ENCODE measurements at places on chromosomes 16 and 17.

DNA sequence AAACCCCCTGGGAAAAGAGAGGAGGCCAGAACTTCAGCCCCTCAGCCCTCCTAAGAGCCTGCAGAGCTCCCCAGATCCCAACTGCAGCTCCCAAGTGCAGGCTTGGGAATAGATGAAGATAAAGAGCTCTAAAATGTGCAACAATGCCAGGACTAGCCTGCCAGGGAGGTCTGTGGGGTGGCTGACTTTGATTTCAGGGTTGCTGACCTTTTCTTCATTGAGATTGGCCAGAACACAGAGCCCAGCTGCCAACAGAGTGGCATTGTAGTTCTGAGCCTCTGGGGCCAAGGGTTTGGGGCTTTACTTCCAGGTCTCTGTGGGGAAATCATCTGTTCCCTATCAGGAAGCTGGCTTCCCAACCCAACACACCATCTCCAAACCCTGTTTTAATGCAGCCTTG lies 120.6 kb downstream of the COPRS start:
- no peak for DNase-seq

- DNase-seq = no peak
Measured at GRCh38 chr17:1515640-1516387, 598 bp downstream of the INPP5K start.

DNA sequence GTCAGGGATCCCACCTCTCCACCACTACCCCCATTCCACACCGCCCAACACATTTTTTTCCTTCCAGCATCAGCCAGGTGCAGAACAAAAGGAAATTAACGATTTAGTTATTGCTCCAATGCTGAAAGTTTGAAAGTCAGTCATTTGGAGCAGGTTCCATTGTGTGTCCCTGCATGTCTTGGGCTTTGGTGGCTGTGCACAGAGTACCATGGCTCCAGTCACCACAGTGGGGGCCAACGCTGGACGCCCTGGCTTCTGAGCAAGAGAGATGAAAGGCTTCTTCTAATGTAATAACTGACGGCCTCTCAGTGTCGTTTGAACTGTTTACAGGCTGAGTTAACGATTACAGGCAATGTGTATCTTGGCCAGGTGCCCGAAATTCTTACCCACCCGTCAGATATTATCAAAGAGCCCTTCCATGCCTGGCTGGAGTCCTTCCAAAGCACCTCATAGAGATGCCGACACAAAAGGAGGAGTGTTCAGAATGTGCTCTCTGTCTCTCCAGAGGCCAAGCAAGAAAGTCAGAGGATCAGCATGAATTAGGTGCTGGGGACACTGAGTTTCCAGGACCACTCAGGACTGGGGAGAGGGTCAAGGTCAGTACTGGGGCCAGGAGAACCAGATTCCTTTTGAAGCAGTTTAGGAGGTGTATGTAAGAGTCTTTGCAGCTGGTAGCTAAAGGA lies 25.9 kb downstream of the RNF43 start:
- DNase-seq = no peak

- no peak for DNase-seq
Measured at GRCh38 chr17:36532435-36532975, 2.2 kb downstream of the MYO19 start.

DNA sequence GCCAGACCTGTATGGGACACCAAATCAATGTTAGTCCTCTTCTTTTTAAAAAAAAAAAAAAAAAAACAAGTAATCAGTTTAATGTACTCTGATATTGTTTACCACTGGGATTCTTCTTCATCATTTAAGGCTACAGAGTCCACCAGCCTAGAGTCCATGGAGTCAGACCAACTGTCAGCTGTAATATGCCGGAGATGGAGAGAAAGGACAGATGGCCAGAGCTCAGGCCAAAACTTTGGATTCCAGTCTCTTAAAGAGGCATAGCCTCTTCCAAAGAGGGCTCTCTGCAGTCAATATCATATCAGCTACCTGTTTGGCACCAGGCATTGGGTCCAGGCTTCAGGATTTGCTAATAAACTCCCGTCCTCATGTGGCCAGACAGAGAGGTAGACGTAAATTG lies 469.6 kb upstream of the HSBP1 start:
- DNase-seq = no peak

DNA sequence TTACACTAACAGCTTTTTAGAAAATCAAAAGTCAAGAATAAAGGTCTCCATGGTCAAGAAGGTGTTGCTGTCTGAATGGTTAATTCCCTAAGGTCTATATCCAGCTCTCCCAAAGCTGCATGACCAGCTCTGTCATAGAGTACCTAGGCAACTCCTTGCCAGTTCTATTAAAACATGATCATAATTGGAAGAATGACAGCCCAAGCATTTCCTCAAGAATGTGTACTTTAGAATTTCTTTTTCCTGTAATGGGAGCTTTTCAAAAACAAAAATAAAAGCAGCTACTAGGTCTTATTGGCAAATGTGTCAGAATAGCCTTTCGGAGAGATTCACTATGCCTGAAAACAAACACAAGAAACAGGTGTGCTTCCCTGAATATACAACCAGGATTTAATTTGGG lies 7.9 kb downstream of the SPOP start:
- DNase-seq = no peak

GRCh38 chr16:89498839-89499238 lies 8.5 kb upstream of the ANKRD11 start:
- DNase-seq = no peak

DNA sequence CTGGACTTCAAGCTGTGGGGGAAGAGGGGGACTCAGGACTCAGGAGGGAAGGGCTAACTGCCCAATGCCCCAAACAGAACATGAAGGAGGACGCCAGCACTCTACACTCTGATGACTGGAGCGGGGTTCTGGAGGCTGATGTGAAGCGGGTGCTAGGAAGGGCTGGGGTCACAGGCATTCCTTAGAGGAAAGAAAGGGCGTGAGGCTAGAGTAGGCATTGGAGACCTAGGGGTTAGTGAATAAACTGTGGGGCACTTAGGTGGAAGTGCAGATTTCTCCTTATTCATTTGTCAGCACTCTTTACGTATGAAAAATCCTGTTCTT lies 760 bp upstream of the LMF1 start:
- DNase-seq = no peak

DNA sequence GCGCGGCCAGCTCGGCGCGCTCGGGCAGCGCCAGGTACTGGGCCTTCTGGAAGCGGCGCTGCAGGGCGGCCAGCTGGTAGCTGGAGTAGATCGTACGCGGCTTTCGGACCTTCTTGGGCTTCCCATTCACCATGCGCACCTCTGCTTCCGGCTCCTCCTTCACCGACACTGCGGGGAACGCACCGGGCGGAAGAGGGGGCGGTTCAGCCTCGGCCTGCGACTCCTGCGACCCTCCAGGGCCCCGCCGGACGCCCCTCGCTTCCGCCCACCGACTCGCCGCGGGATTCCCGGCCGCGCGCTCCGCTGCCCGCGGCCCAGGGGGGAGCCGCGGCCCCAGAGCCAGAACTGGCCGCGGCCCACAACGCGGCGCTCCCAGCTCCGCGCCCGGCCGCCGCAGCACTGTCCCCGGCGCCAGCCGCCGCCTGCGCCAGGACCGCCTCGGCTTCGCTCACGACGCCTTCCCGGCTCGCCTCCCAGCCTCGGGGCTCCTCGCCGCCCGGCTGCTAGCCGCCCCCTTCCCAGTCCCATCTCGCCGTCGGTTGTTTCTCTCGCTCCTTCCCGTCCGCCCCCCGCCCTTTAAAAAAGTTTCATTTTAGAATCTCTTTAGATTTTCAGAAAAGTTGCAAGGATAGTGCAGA lies 1.5 kb downstream of the DLX3 start:
- no peak for DNase-seq

DNA sequence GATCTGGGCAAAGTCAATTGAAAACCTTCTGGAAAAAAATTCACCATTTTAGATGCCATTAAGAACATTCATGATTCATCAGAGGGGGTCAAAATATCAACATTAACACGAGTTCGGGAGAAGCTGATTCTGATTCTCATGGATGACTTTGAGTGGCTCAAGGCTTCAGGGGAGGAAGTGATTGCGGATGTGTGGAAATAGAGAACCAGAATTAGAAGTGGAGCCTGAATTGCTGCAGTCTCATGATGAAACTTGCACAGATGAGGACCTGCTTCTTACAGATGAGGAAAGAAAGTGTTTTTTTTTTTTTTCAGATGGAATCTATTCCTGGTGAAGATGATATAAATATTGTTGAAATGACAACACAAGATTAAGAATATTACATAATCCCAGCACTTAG lies 12.9 kb downstream of the ITGAX start:
- DNase-seq = no peak

- no peak for DNase-seq
Measured at GRCh38 chr17:20952183-20952582, 90.6 kb downstream of the USP22 start.
